Activated CD8-positive, alpha-beta T cell treated with anti-CD3 and anti-CD28 coated beads, Interleukin-2, amount 10 ng/mL, durations not matched to agents 7 days and 5 days (primary cell): ENCODE measurements at places on chromosomes 1 and 21. TPM values are rescaled to one million over a fixed set of nuclear protein-coding genes. Genes with fewer than 3 reads are reported as not detected.
A peak's percentile ranks its signal among the peaks of the same experiment; 100 is the strongest.

DNA sequence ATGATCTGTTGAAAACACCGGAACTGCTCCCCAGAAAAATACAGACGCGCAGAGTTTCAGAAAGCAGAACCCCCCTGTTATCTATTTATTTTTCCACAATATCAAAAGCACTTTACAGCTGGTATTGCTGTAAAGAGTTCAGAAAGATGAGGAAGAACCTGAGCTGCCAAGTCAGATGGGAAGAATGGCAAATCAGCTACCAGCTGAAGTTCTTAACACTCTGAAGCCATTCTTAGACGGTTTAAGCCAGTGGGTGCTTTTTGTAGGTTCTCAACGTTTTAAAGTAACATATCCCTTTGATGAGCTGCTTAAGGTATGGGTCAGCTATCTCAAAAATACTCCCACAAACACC, 714 bp upstream of the AKIRIN1 start:
- peaks cover 26% of the 10 kb centered on the region for H3K36me3 ChIP-seq
- peaks cover 38% of the 10 kb centered on the region for H3K4me1 ChIP-seq
- H3K27me3 ChIP-seq = peaks cover 3% of the 10 kb centered on the region
- H3K27ac ChIP-seq = peak overlapping the region; percentile 84

DNA sequence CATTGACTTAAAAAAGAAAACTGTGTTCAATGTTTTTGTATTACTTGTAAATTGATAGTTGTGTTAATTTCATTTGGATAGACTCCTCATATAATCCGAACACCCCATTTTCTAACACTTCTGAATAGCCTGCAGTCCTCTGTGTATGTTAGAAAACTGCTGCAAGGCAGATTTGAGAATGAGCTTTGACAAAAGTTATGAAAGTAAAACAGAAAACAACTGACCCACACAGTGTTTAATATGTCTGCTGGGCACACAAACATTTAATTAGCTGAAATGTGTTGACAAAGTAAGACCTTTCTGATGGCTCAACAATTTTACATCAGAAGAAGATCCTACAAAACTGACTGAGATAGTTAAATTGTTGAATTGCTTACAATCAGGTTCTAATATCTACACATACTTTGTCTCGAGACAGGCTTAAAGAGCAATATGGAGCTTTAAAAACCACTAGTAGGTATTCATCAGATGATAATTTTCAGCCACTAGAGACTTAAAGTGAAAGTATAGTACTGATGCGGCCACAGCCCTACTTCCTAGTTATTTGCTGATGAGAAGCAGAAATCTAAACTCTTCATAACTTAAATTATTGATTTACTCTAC, 40.0 kb upstream of the PRMT6 start:
- H3K4me1 ChIP-seq = no peaks in the 10 kb centered on the region
- H3K27ac ChIP-seq = no peak overlapping the region
- no peak overlapping the region for H3K4me3 ChIP-seq

GRCh38 chr1:26786437-26787380, 1.0 kb upstream of the PIGV start:
- H3K4me1 ChIP-seq = peaks cover 85% of the 10 kb centered on the region
- peak overlapping the region; percentile 84 for H3K4me3 ChIP-seq
- peaks cover 44% of the 10 kb centered on the region for H3K36me3 ChIP-seq
- H3K27me3 ChIP-seq = no peaks in the 10 kb centered on the region

DNA sequence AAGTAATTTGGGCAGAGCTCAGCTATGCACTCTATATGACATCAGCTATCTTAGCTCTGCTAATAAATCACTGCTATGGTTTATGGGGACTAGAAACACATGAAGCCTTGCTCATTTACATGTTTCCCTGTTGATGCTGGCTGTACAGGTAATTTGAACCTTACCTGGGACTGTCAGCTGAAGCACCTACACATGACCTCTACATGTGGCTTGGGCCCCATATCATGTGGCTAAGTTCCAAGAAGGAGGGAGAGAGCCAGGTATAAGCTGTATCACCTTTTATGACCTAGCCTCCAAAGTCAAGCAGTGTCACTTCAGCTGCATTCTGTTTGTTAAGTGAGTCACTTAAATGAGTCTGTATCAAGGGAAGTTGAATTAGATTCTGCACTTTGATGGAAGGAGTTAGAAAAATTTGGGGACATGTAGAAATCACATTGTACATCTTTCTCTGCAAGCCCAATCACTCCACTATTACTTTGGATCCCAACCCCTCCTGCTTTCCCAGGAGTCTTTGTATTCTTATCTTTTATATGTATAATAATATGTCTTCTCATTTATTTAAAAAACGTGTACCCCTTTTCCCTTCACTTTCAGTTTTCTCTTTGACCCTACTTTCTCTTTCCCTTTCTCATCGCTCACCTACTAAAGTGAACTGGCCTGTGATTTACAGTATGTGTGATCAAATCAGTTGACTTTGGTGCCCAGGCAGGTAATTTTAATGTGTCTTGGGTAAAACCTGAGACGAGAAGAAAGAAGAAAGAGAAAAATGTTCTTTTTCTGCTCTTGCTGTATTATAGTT, 53.4 kb upstream of the PRKACB start:
- H3K4me1 ChIP-seq = peaks cover 14% of the 10 kb centered on the region
- peak; percentile 27 for DNase-seq
- H3K4me3 ChIP-seq = peak overlapping the region; percentile 68
- peaks cover 6% of the 10 kb centered on the region for H3K36me3 ChIP-seq
- no peaks in the 10 kb centered on the region for H3K27me3 ChIP-seq
- H3K27ac ChIP-seq = peak overlapping the region; percentile 75

GRCh38 chr1:182175361-182175931, 113.9 kb upstream of the ZNF648 start:
- no peak overlapping the region for H3K27ac ChIP-seq
- no peak for DNase-seq
- no peaks in the 10 kb centered on the region for H3K27me3 ChIP-seq
- H3K36me3 ChIP-seq = no peaks in the 10 kb centered on the region
- H3K4me3 ChIP-seq = no peak overlapping the region
- no peaks in the 10 kb centered on the region for H3K4me1 ChIP-seq

DNA sequence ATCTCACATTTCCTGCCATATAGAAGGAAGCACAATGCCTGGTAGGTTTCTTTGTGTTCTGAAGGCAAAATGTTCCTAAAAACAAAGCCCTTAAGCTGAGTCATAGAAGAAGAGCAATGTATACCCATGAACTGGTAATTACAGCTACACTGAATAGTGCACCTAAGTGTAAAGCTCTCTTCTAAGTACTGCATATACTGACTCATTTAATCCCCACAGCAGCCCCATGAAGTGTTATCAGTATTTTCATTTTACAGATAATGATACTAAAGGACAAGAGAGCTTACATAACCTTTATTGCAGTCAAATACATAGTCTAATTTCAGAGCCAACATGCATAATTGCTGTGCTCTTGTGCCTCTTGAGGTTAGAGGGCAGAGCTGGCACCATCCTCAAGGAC, 239.9 kb downstream of the DPYD start:
- H3K27ac ChIP-seq = no peak overlapping the region
- no peaks in the 10 kb centered on the region for H3K27me3 ChIP-seq
- H3K4me3 ChIP-seq = no peak overlapping the region

GRCh38 chr1:9840176-9840575, 16.4 kb upstream of the CLSTN1 start:
- no peak for DNase-seq
- H3K36me3 ChIP-seq = no peaks in the 10 kb centered on the region
- H3K27me3 ChIP-seq = peaks cover 3% of the 10 kb centered on the region
- no peaks in the 10 kb centered on the region for H3K4me1 ChIP-seq
- H3K27ac ChIP-seq = no peak overlapping the region

DNA sequence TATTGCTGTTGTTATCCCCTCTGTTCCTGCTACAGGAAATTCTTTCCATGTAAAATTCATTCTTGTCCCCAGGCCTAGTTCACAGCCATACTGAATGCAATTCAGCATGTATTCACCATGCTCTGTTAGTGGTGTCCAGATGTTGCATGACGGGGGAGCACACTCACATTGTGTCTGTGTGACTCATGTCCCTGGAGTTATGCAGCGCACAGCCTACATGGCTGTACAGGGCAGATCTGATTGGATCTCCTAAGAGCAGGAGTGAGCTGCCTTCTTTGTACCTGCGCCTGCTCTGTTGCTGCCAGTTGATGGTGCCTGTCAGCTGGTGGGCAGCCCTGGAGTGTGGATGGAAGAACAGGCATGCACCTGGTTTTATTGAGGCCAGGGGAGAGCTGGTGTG, 17.6 kb downstream of the HTR6 start:
- H3K4me3 ChIP-seq = no peak overlapping the region
- peaks cover 1% of the 10 kb centered on the region for H3K27me3 ChIP-seq
- no peak overlapping the region for H3K27ac ChIP-seq

- H3K4me3 ChIP-seq = no peak overlapping the region
- no peak for DNase-seq
- no peak overlapping the region for H3K27ac ChIP-seq
- H3K36me3 ChIP-seq = no peaks in the 10 kb centered on the region
- no peaks in the 10 kb centered on the region for H3K27me3 ChIP-seq
Observed at GRCh38 chr1:3522564-3523265, 68.2 kb downstream of the ARHGEF16 start.

- peaks cover 11% of the 10 kb centered on the region for H3K4me1 ChIP-seq
- peaks cover 57% of the 10 kb centered on the region for H3K27me3 ChIP-seq
- peak overlapping the region; percentile 55 for H3K4me3 ChIP-seq
- no peak for DNase-seq
- H3K27ac ChIP-seq = no peak overlapping the region
Observed at GRCh38 chr21:38660333-38661196, 145.2 kb upstream of the ETS2 start.

- H3K4me3 ChIP-seq = no peak overlapping the region
- no peaks in the 10 kb centered on the region for H3K27me3 ChIP-seq
- DNase-seq = no peak
- no peaks in the 10 kb centered on the region for H3K4me1 ChIP-seq
- H3K27ac ChIP-seq = no peak overlapping the region
Observed at GRCh38 chr21:40200946-40201345, 333.7 kb downstream of the PCP4 start.

DNA sequence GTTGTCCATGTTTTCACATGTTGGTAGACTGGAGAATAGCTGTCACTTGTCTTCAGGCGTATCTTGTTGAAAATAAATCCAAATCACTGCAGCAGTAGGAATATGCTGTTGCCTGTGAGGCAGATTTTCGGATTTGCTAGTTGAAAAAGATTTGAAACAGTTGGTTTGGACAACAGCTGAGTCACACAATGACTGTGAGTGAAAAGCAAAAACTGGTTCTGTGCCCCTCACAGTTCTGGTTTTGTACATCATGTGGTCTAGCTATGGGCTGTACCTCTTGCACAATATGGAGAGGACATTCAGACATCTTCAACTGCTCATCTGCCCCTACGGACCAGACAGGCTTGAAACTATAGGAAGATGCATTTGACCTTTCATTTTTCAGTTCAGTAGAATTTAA, 1.8 kb downstream of the ARF1 start:
- no peak for DNase-seq
- H3K27me3 ChIP-seq = no peaks in the 10 kb centered on the region
- peak overlapping the region; percentile 94 for H3K4me3 ChIP-seq
- peaks cover 58% of the 10 kb centered on the region for H3K4me1 ChIP-seq

DNA sequence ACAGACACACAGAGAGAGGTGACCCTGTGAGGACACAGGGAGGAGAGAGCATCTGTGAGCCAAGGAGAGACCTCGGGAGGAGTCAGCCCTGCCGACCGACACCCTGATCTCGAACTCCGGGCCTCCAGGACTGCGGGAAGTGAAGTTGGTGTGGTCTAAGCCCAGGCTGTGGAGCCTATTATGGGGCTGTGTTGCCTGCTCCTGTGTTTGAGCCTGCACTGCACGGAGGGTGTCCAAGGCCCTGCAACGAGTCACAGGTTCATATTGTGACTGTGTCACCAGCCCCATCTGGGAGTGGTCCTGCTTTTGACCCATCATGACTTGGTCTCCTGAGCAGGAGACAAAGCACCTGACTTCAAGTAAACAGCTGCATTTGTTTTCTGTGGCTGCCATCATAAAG, 186.0 kb upstream of the AJAP1 start:
- no peaks in the 10 kb centered on the region for H3K36me3 ChIP-seq
- no peak overlapping the region for H3K4me3 ChIP-seq
- H3K4me1 ChIP-seq = no peaks in the 10 kb centered on the region
- no peak overlapping the region for H3K27ac ChIP-seq
- H3K27me3 ChIP-seq = no peaks in the 10 kb centered on the region
- DNase-seq = no peak

GRCh38 chr1:10904396-10905358, 107.8 kb upstream of the TARDBP start:
- peak overlapping the region; percentile 92 for H3K27ac ChIP-seq
- peaks cover 5% of the 10 kb centered on the region for H3K27me3 ChIP-seq
- H3K36me3 ChIP-seq = no peaks in the 10 kb centered on the region
- H3K4me1 ChIP-seq = peaks cover 36% of the 10 kb centered on the region
- peak; percentile 65 for DNase-seq
- H3K4me3 ChIP-seq = peak overlapping the region; percentile 42

DNA sequence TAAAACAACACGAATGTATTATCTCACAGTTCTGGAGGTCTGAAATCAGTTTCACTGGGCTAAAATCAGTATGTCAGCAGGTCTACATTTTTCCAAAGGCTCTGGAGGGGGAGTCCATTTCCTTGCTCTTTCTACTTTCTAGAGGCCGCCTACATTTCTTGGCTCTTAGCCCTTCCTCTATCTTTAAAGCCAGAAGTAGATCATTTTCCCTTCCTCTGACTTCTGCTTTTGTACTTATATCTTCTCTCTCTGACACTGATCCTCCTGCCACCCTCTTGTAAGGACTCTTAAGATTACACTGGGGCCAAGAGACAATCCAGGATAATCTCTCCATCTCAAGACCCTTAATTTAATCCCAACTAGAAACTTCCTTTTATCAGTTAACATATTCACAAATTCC, 41.4 kb downstream of the MSH4 start:
- H3K27ac ChIP-seq = no peak overlapping the region
- no peaks in the 10 kb centered on the region for H3K27me3 ChIP-seq
- DNase-seq = no peak
- no peaks in the 10 kb centered on the region for H3K36me3 ChIP-seq
- no peaks in the 10 kb centered on the region for H3K4me1 ChIP-seq

DNA sequence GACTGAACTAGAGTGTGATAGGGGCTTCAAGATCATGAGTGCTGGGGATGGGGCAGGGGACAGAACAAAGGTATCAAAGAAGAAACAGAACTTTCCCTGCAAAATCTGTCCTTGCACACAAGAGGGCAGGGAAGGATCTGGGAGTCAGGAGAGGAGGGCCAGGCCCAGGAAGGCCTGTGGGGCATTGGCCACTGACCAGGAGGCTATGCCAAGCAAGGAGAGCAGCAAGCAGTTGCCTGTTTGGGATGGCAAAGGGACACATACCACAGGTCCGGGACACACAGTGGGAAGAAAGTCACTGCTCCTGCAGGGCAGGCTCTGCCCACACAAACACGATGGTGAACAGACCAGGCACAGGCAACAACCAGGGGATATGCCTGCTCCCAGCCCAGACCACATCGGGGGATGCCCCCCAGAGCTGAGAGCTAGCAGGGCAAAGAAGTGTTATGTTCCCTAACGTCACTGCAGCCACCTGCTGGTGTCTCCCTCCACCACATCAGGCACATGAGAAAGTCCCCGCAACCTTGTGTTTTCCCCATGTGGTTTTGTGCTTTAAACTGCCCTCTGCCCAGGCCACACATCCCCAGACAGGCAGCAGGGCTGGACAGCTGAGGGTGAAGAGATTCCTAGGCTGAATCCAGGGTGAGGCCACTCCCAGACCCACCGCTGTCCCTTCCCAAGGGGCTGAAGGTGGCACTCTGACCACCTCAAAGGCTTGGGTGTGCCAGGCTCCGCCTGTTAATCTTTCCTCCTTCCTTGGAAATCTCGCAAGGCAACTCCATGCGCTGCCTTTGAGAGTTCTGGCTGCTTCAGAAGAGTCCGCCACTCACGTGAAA, 53.6 kb downstream of the KIF21B start:
- no peaks in the 10 kb centered on the region for H3K27me3 ChIP-seq
- H3K36me3 ChIP-seq = peaks cover 55% of the 10 kb centered on the region
- H3K4me1 ChIP-seq = peaks cover 10% of the 10 kb centered on the region
- H3K27ac ChIP-seq = peak overlapping the region; percentile 6

The CA14 gene
- total RNA-seq = not detected

The AUNIP gene
- total RNA-seq = 7.8 TPM

The LCE2B gene
- not detected for total RNA-seq

The C1orf210 gene
- total RNA-seq = not detected

The KCNJ15 gene
- total RNA-seq = not detected
